Stimulated activated CD4-positive, alpha-beta T cell treated with anti-CD3 and anti-CD28 coated beads, Interleukin-4, amount 100 ng/mL, for 4 hours (primary cell): ENCODE measurements at places on chromosomes 5 and 9.

GRCh38 chr5:71973563-71973962 lies 133.7 kb upstream of the MAP1B start:
- no peak for DNase-seq

DNA sequence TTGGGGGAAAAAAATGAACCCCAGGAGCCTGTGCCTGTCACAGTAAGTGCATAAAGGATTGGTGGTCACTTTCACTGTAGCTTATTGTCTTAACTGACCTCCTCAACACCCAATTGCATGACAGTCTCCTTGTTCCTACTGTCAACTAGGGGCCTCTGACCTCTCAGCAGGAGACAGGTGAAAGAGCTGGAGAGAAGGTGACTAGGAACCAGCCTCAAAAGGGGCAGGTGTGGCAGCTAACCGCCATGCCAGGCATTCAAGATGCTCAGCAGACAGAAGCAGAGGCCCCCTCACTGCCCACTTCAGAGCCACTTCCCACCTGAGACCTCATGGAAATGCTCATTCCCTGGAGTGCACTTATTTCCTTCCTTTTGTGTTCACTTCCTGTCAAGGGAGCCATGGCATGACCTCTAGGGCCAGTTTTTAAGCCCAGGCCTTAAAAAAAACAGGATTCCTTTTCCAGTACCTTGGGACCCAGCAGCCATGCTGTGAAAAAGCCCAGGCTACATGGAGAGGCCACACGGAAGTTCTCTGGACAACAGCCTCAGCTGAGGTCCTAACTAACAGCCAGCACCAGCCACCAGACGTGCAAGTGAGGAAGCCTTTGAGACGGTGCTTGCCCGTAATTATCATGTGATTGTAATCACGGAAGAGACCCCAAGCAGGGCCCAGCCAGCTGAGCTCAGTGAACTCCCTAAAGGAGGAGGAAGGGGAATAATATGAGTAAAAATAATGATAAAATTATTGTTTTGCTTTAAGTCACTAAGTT lies 74.9 kb downstream of the NSUN2 start:
- no peak for DNase-seq

GRCh38 chr9:77018969-77019235 lies 553 bp upstream of the FOXB2 start:
- no peak for DNase-seq

DNA sequence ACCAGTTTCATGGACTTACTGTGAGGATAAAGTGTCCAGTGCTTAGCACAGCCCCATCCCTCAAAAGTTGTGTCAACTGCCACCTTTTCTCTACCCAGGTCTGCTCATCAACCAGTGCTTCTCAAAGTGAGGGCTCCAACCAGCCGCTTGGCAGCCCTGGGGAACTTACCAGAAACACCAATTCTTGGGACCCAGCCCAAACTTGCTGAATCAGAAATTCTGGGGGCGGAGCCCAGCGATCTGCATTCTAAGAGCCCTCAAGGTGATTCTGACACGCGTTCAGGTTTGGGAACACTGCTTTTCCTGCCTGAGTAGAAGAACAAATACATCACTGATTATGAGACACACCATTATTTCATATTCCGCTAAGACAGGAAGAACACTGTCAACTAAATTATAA lies 132.0 kb downstream of the NSG2 start:
- DNase-seq = no peak

DNA sequence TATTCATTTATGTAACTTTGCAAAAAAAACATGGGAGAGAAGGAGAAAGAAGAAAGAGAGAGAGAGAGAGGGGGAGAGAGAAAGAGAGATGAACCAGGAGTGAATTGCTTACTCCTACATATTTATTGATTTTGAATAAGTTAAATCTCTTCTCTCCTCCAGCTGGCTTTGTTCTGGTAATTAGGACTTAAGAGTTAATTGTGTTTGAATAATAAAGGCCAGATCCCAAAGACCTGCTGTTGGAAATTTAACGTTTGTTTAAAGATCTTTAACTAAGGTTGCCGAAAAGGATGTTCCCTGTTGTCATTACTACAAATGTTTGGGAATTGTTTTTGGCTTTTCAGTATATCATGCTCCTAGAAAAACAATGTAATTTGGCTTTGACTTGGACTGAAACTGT lies 473.0 kb downstream of the TUSC1 start:
- no peak for DNase-seq

DNA sequence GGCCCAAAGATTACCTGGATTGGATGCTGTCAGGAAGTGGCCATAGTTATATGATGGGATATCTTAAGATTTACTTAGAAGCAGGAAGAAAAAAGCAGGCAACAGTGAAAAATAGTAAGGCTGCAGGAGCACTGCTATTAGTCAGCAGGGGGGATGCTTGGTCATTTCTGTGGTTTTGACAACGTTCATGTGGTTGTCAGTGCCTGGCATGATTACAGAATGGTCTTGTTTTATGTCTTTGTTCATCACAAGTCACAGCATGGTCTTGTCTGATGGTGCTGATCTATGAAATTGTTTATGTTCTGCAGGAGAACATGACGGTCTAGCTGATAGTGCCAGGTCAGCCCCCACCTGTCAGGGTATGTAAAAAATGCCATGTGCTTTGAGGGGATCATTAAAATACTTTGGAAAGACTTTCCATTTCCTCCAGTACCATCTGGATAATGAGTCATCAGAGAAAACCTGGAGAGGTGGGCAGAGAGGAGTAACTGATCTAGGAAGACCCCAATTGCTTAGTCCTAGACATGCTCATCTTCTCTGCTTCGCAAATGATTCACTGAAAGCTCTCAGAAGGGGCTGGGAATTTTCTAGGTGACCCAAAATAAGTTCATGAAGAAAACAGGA lies 48.5 kb downstream of the PLGRKT start:
- no peak for DNase-seq

- no peak for DNase-seq
Observed at GRCh38 chr9:88571419-88571818, 36.4 kb downstream of the NXNL2 start.

GRCh38 chr9:107819772-107820565 lies 330.4 kb upstream of the KLF4 start:
- DNase-seq = no peak

DNA sequence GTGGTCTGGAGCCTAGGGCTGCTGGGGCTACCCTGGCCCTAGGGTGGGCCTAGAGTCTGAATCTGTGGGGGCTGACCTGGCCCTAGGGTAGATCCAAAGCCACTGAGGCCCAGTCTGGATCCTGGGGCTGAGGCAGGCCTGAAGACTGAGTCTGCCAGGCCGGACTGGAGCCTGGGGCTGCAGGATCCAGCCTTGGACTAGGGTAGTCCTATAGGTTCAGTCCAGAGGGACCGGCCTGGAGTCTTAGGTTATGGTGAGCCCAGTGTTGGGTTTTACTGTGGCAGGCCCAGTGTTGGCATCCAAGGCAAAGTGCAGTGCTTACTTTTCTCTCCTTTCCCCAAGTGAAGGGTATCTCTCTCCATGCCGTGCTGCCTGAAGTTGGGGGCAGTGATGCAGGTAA lies 227.9 kb upstream of the TAS2R1 start:
- no peak for DNase-seq

- DNase-seq = no peak
Observed at GRCh38 chr5:16866795-16867576, 69.1 kb downstream of the MYO10 start.

DNA sequence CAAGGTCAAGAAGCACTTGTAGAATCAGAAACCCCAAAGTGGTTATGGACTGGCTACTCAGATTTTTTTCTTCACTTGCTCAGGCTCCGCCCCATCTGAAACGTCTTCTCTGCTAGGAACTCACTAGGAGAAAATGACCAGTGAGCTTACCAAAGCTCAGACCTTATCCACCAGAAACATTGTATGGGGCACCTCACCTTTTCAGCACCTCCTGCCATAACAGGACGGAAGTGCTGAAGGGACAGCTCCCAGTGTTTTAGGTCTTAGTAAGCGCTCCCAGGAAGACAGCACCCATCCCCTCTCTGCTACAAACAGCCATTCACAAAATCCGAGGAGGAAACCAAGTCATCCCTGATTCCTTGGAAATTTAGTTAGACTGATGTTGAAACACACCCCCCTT lies 1.2 kb upstream of the GABRA1 start:
- DNase-seq = no peak

DNA sequence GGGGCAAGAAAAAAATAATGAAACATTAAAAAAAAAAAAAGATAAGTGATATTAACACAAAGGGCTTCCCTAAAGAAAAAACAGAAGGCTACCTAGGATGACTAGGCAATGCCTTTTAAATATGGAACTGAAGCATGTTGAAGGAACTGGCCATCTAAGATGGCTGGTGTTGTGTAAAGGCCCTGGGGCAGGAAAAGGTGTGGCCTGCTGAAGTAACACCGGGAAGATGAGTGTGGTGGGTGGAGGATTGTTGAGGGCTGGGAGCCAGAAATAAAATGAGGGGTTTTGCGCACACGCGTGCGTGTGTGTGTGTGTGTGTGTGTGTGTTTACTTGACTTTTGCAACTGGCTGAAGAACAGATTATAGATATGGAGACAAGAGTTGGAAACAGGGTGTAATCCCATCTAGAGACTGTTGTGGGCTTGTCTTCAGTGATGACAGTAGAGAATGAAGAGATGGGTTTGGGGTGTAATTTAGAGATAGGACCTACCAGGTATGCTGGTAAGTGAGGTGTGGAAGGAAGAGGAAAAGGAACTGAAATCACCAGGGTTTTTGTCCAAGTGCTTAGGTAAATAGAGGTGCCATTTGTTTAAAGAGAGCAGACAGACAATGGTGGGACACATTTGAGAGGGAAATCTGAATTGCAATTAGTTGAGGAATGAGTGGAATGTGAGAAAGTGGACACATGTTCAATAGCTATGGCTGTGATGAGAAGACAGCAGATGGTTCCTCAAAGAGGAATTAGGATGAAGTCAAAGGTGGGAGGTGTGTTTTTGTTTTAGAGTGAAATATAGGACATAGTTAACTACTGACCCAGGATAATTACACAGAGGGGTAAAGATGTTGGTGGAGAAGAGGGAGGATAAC lies 33.9 kb downstream of the RAD23B start:
- no peak for DNase-seq

- no peak for DNase-seq
Observed at GRCh38 chr9:132063281-132063680, 16.4 kb downstream of the MED27 start.

GRCh38 chr9:34688329-34689115 lies 2.6 kb downstream of the CCL19 start:
- no peak for DNase-seq

DNA sequence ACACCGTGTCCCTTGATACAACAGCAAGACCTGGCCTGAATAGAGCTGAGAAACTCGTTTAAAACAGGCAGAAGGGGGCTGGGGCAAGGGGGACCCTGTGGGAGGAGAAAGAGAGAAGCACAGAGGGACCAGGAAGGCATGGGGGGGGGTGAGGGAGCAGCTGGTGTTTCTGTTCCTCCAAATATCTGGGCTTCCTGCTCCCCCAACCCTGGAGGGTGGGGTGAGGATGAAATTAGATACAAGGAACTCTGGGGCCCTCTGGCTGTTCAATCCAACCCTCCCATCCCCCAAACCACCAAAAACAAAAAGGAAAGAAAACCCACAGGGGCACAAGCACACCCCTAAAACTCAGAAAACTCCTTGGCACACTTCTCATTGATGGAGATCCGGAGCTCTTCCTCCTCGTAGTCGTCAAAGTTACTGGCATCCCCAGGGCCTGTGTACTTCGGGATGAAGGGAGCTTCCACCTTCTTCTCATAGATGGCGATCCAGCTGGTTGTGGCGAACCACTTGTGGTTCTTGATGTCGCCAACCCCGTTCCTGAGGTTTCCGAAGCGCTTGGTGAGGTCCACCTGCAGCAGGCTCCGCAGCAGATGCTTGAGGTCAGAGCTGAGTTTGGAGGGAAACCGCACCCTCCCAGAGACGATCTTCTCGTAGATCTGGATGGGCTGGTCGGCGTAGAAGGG lies 1.1 kb downstream of the PRKACG start:
- no peak for DNase-seq

- no peak for DNase-seq
Observed at GRCh38 chr5:179413711-179414458, 68.6 kb upstream of the ADAMTS2 start.
